ENCODE measurements at places on chromosomes 2 and 18. TPM values are rescaled to one million over a fixed set of nuclear protein-coding genes. Genes with fewer than 3 reads are reported as not detected.

CRYBA2 gene
- total RNA-seq, result not detected

VSNL1 gene
- total RNA-seq, result not detected

RAX gene
- total RNA-seq, result not detected

NOP58 gene
- 155 TPM for total RNA-seq

- DNase-seq, result peak; percentile 31
- H3K4me3 ChIP-seq, result no peak overlapping the region
- no peaks in the 10 kb centered on the region for H3K4me1 ChIP-seq
- H3K27ac ChIP-seq, result no peak overlapping the region
- H3K36me3 ChIP-seq, result no peaks in the 10 kb centered on the region
- no peaks in the 10 kb centered on the region for H3K27me3 ChIP-seq
Measured at GRCh38 chr2:240893363-240893844, 2.6 kb downstream of the MAB21L4 start.

DNA sequence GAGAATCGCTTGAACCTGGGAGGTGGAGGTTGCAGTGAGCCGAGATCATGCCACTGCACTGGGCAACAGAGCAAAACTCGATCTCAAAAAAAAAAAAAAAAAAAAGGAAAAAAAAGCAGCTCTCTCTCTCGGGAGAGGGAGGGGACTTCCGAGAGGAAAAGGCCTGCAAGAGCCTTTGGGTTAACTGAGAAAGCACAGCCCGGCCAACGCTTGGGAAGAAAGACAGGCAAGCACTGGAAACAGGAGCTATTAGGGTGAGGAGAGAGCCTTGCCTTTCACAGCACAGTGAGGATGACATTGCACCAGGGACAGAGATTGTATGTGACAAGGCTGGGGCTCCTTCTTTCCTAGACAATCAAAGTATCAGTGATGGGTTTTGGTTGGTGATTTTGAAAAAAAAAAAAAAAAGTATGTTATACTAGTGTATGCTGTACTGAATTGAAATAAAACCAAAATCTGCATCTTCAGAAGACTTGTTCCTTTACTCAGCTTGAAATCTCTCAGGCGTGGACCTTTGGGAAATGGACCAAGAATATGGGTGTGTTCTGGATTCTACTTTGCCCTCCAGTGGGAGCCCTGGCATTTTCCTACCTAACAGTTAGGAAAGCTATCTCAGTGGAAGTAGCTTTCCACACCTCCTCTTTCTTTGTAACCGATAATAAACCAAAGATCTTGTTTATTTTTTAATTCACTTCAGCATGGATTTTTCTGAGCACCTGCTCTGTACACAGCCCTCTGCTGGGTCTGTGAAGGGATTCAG lies 16.7 kb downstream of the SRSF7 start:
- H3K4me3 ChIP-seq, result no peak overlapping the region
- H3K36me3 ChIP-seq, result peaks cover 41% of the 10 kb centered on the region
- no peaks in the 10 kb centered on the region for H3K27me3 ChIP-seq

DNA sequence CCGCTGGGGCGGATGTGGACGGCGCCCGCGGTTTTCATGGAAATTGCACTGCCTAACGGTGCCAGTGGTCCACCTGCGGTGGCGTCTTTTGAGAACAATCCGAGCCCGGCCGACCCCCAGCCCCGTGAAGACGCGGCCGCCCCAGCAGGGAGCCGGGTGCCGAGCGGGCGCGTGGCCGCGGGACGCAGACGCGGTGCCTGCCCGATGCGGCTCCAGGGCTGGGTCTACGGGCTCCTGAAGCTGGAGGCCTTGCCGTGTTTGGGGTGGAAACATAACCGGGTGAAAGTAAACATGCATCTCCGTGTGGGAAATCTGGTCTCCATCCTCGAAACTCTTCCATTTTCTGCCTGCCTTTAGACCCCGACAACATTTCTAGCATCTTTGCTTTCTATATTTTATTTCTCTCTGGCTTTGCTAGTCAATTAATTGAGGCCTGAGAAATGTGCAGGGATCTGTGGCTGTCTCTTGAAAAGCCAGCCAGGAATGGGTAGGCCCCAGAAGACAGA lies 572 bp downstream of the INPP4A start:
- peak overlapping the region; percentile 86 for H3K27ac ChIP-seq
- H3K4me1 ChIP-seq, result peaks cover 43% of the 10 kb centered on the region
- H3K27me3 ChIP-seq, result no peaks in the 10 kb centered on the region
- DNase-seq, result peak; percentile 52
- H3K36me3 ChIP-seq, result peaks cover 4% of the 10 kb centered on the region
- peak overlapping the region; percentile 89 for H3K4me3 ChIP-seq

GRCh38 chr2:119197126-119197405 lies 26.6 kb upstream of the STEAP3 start:
- no peak overlapping the region for H3K4me3 ChIP-seq
- peaks cover 9% of the 10 kb centered on the region for H3K27me3 ChIP-seq
- DNase-seq, result no peak
- H3K4me1 ChIP-seq, result no peaks in the 10 kb centered on the region
- no peaks in the 10 kb centered on the region for H3K36me3 ChIP-seq
- no peak overlapping the region for H3K27ac ChIP-seq

DNA sequence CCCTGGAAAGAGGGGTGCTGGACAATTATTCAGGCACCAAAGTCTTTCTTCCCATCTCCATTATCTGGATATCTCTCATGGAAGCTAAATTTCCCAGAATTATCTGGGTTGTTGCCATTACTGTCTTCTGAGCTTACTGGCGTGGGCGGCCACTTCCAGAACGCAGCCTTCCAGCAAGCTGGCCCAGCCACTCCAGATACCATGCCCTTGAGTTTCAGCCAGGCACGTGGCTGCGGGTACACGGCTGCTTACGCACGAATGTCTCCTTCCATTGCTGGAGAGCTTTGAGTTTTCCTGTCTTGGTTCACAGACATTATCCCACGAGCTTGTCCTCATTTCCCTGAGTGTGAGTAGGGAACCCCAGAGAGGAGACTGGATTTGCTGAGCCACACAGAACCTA lies 32.7 kb downstream of the CELF4 start:
- peaks cover 12% of the 10 kb centered on the region for H3K27me3 ChIP-seq
- H3K27ac ChIP-seq, result no peak overlapping the region
